ENCODE measurements at places on chromosomes 12 and 14. TPM values are rescaled to one million over a fixed set of nuclear protein-coding genes. Genes with fewer than 3 reads are reported as not detected.

Gene CABP1
- 5.7 TPM for polyA plus RNA-seq

DNA sequence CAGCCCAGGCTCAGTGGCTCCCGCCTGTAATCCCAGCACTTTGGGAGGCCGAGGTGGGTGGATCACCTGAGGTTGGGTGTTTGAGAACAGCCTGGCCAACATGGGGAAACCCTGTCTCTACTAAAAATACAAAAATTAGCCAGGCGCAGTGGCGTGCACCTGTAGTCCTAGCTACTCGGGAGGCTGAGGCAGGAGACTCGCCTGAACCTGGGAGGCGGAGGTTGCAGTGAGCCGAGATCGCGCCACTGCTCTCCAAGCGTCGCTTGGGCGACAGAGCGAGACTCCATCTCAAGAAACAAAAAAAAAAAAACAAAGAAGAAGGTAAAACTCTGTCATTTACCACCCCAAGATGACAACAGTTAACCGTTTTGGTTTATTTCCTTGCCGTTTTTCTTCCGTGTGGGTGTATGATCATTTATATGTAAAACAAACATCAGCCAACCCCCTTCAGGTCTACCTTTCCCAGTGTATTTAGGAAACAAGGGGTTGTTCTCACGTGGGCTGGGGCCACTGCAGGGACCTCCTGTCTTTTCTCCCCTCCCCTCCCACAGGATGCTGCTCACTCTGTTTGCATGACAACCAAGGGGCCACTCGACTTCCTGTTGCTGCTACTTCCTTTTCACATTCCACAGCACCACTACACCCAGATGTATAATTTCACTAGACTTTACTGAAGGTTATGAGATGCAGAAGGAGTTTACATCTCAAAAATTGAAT is 13.6 kb downstream of the TTC9 start:
- H3K36me3 ChIP-seq = no peaks in the 10 kb centered on the region
- no peak overlapping the region for H3K27ac ChIP-seq
- no peaks in the 10 kb centered on the region for H3K27me3 ChIP-seq
- H3K4me1 ChIP-seq = no peaks in the 10 kb centered on the region

- H3K4me1 ChIP-seq = no peaks in the 10 kb centered on the region
- DNase-seq = peak; percentile 72
- H3K27ac ChIP-seq = no peak overlapping the region
- no peaks in the 10 kb centered on the region for H3K27me3 ChIP-seq
Measured at GRCh38 chr14:32939254-32940065, 781 bp downstream of the NPAS3 start.

DNA sequence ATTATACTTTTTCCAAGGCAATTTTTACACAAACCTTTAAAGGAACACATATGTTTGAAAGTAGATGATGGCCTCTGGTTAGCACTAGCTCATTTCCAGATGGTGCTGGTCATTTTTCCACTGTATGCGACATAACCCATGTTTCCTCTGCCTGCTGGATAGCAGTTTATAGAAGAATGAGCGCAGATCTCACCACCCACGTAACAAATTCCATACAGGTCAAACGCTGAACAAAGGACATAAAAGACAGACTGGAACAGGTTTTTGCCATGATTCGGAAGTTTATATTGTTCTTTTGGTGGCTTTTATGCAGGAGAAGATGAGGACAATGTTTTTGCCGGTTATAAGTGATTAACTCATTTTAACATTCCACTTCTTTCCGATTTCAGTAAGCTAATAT is 30.7 kb downstream of the PPP1R36 start:
- no peak overlapping the region for H3K27ac ChIP-seq
- no peaks in the 10 kb centered on the region for H3K36me3 ChIP-seq
- no peak for DNase-seq
- no peak overlapping the region for H3K4me3 ChIP-seq
- no peaks in the 10 kb centered on the region for H3K4me1 ChIP-seq

Gene CARMIL3
- polyA plus RNA-seq = 4.0 TPM

Gene METTL3
- polyA plus RNA-seq = 34.2 TPM

GRCh38 chr14:24407608-24408325 is 9.0 kb downstream of the NYNRIN start:
- no peak overlapping the region for H3K4me3 ChIP-seq
- H3K27me3 ChIP-seq = no peaks in the 10 kb centered on the region
- DNase-seq = no peak
- H3K36me3 ChIP-seq = no peaks in the 10 kb centered on the region
- H3K4me1 ChIP-seq = no peaks in the 10 kb centered on the region

DNA sequence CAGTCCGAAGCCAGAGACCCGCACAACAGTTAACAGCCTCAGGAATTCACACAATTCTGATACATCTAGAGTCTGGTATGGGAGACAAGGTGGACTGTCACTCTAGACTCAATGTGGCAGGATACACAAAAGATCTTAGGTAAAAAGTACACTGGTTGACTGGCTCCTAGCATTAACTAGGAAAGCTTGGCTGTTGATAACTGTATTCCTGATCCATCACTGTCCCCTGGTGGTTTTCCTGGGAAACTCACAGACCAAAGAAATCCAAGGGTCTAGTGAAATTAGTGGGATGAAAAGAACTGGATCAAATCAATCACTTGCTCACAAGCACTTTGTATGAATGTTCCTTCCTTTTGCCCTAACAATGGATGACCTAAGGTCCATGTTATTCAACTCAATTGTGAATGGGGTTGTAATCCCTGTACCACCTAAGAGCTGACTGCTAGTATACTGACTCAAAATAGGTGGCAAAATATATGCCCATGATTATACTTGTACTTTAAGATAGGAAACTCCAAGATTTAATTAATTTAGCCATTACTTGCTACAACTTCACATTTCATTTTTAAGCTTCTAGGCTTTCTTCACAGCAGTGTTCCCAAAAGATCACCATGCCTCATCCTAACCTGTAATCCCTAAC is 14.0 kb downstream of the NPC2 start:
- no peak overlapping the region for H3K4me3 ChIP-seq
- H3K27ac ChIP-seq = no peak overlapping the region
- H3K4me1 ChIP-seq = no peaks in the 10 kb centered on the region
- H3K27me3 ChIP-seq = no peaks in the 10 kb centered on the region
- no peak for DNase-seq
